ENCODE measurements at places on chromosomes 3 and 15.

GRCh38 chr3:80017369-80017768 is 249.6 kb upstream of the ROBO1 start:
- H3K4me1 ChIP-seq, result no peaks in the 10 kb centered on the region
- no peak overlapping the region for H3K4me3 ChIP-seq
- no peak overlapping the region for H3K27ac ChIP-seq
- H3K27me3 ChIP-seq, result no peaks in the 10 kb centered on the region
- H3K36me3 ChIP-seq, result no peaks in the 10 kb centered on the region
- no peak for DNase-seq

DNA sequence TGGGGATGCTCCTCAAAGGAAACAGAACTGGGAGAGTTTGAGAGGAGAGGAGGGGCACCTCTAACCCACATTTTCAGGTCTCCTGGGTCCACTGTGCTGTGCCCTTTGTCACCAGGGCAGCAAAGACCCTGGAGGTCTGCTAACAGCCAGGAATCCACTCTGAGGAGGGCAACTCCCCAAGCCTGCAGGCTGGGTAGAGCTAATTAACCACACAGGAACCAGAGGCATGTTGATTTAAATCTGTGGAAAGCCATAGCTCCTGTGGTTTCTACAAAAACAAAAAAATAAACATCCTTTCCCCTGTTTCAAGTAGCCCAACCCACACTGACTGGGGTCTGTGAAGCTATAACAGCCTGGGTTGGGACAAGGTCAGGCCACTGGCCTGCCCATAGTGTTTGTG is 2.2 kb upstream of the BSN start:
- H3K27me3 ChIP-seq, result no peaks in the 10 kb centered on the region
- peaks cover 3% of the 10 kb centered on the region for H3K4me1 ChIP-seq
- no peak for DNase-seq
- no peak overlapping the region for H3K4me3 ChIP-seq
- H3K36me3 ChIP-seq, result no peaks in the 10 kb centered on the region
- no peak overlapping the region for H3K27ac ChIP-seq

DNA sequence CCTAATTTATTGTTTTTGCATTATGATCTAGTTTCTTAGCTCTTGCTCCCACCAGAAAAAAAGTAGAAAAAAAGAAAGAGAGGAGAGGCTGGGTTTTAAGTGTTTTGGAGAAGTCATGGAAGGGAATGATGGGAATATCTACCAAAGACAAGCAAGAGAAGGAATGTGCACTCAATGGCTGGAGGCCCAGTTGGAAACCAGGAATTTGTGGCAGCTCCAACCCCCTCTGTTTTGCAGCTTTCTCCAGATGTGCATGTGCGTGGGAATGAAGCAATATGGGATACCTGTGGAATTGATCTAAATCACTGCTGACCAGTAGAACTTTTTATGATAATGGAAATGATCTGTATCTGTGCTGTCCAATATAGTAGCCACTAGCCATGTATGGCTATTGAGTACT is 27.1 kb downstream of the EIF2AK4 start:
- no peaks in the 10 kb centered on the region for H3K27me3 ChIP-seq
- H3K4me3 ChIP-seq, result no peak overlapping the region

DNA sequence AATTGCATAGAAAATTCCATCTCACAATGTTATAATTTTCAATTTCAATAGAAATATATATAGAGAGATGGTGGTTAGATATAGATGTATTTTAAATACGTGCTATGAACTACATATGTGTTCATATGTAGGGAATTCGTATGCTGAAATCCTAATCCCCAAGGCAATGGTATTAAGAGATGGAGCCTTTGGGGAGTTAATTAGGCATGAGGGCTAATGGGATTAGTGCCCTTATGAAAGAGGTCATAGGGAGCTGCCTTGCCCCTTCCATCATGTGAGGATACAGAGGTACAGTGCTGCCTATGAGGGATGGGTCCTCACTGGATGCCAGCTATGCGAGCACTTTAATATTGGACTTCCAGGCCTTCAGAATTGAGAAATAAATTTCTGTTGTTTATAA is 79.6 kb upstream of the CCDC54 start:
- no peak overlapping the region for H3K4me3 ChIP-seq
- DNase-seq, result no peak
- H3K4me1 ChIP-seq, result no peaks in the 10 kb centered on the region
- no peak overlapping the region for H3K27ac ChIP-seq
- no peaks in the 10 kb centered on the region for H3K36me3 ChIP-seq

DNA sequence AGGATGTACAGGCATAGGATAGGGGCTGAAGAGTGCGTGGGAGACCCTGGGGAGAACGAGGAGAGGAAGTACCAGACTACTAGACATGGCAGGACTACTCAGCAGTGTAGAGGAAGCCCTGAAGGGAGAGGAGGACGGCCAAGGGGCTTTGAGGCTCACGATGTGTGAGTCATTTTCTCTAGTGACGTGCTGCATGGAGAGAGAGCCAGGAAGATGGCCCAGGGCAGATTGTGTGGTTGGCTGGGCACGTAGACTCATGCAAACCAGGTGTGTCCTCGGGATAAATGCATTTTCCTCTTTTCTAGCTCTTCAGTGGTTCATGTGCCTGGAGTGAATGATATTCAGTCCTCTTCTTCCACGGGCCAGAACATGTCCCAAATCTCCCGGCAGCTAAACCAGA is 115.0 kb upstream of the ABHD17C start:
- H3K36me3 ChIP-seq, result no peaks in the 10 kb centered on the region
- no peaks in the 10 kb centered on the region for H3K27me3 ChIP-seq
- H3K27ac ChIP-seq, result no peak overlapping the region
- H3K4me3 ChIP-seq, result no peak overlapping the region
- H3K4me1 ChIP-seq, result no peaks in the 10 kb centered on the region

DNA sequence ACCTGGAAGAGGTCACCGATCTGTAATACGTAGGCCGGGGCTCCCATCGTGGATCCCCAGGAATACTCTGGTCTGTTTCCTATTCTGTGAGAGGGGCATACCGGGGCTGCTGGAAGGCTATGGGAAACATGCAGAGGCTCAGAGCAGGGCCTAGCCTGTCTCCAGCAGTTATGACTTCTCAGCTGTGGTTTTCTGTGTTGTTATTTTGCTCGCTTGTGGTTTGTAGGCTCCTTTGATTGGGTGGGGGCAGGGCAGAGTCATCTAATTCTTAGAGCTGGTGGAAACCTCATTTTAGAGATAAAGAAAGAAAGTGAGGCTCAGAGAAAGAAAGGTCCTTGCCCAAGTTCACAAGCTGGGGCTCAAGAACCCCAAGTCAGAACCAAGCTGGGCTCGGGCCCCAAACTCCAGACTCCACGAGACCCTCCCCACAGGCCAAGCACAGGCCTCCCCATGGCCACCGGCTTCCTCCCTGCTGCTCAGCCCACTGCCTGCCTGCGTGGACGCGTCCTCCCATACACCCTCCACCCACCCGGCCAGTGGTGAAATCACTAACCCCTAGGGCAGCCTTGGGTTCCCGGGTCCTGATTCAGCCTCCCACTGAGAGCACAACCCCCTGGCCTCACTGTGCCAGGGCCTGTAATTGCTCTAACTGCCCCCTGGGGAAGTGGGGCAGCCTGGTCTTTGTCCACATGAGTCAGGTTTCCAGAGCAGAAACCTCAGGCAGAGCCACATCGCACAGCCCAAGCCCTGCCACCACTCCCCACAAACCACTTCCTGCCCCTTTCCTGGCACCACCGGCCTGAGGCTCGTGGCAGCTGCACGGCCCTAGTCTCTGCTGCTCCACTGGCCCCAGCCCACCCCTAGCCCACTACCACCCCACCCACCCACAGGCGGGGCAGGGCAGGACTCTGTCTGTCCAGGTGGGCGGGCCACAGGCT is 270.8 kb downstream of the UACA start:
- H3K27me3 ChIP-seq, result no peaks in the 10 kb centered on the region
- no peak for DNase-seq
- no peak overlapping the region for H3K4me3 ChIP-seq
- no peaks in the 10 kb centered on the region for H3K36me3 ChIP-seq
- peaks cover 15% of the 10 kb centered on the region for H3K4me1 ChIP-seq

DNA sequence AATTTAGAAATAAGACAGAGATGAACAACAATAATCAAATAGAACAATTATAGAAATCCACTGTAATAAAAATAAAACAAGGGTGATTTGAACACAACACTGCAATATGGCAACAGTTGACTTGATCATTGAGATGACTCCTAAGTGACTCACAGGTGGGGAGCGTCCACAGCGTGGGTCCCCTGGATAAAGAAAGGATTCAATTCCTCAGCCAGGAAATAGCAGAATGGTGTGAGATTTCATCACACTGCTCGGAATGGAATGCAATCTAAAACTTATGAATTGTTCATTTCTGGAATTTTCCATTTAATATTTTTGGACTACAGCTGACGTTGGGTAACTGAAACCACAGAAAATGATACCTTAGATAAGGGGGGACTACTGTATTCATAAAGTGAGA is 82.0 kb downstream of the CNTN3 start:
- H3K4me1 ChIP-seq, result no peaks in the 10 kb centered on the region
- no peak for DNase-seq
- H3K4me3 ChIP-seq, result no peak overlapping the region
- H3K27ac ChIP-seq, result no peak overlapping the region
- H3K27me3 ChIP-seq, result no peaks in the 10 kb centered on the region
- no peaks in the 10 kb centered on the region for H3K36me3 ChIP-seq

GRCh38 chr15:50137893-50138292 is 18.9 kb upstream of the ATP8B4 start:
- H3K27me3 ChIP-seq, result no peaks in the 10 kb centered on the region
- no peak overlapping the region for H3K4me3 ChIP-seq
- no peak overlapping the region for H3K27ac ChIP-seq
- H3K36me3 ChIP-seq, result no peaks in the 10 kb centered on the region

GRCh38 chr3:106115557-106115956 is 246.7 kb upstream of the CBLB start:
- no peaks in the 10 kb centered on the region for H3K4me1 ChIP-seq
- DNase-seq, result no peak
- H3K4me3 ChIP-seq, result no peak overlapping the region
- H3K36me3 ChIP-seq, result no peaks in the 10 kb centered on the region
- H3K27me3 ChIP-seq, result no peaks in the 10 kb centered on the region
- no peak overlapping the region for H3K27ac ChIP-seq

- no peak overlapping the region for H3K4me3 ChIP-seq
- no peak for DNase-seq
- H3K27me3 ChIP-seq, result no peaks in the 10 kb centered on the region
- no peaks in the 10 kb centered on the region for H3K36me3 ChIP-seq
- no peaks in the 10 kb centered on the region for H3K4me1 ChIP-seq
- no peak overlapping the region for H3K27ac ChIP-seq
These were observed 577.5 kb downstream of the DIPK2A start for GRCh38 chr3:144549166-144549565.

GRCh38 chr3:153595186-153595815 is 433.3 kb downstream of the RAP2B start:
- DNase-seq, result no peak
- no peaks in the 10 kb centered on the region for H3K27me3 ChIP-seq
- H3K4me3 ChIP-seq, result no peak overlapping the region
- H3K4me1 ChIP-seq, result peaks cover 2% of the 10 kb centered on the region

DNA sequence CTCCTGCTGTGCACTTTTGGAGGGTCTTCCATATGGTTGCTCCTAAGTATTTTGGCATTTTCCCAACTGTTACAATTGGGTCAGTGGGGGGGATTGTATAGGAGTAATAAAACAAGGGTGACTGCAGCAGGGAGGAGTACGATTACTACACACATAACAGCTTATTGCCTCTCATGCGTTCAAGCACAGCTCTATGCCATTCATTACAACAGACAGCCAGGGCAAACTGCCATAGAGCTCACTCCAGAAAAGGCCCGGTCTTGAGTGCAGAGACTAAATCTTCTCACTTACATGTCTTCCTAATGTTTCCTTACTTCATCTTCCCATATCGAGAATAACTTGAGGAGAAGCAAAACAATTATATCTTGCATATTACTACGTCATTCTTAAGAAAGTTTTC is 1.4 kb upstream of the CHMP2B start:
- H3K4me3 ChIP-seq, result no peak overlapping the region
- no peaks in the 10 kb centered on the region for H3K36me3 ChIP-seq
- no peaks in the 10 kb centered on the region for H3K27me3 ChIP-seq
- peaks cover 2% of the 10 kb centered on the region for H3K4me1 ChIP-seq
- no peak for DNase-seq
- H3K27ac ChIP-seq, result no peak overlapping the region

GRCh38 chr3:29416514-29416913 is 135.6 kb downstream of the RBMS3 start:
- H3K27me3 ChIP-seq, result no peaks in the 10 kb centered on the region
- no peak for DNase-seq
- H3K36me3 ChIP-seq, result no peaks in the 10 kb centered on the region
- H3K4me1 ChIP-seq, result peaks cover 5% of the 10 kb centered on the region
- H3K4me3 ChIP-seq, result no peak overlapping the region

GRCh38 chr3:74673326-74673725 is 58.9 kb upstream of the CNTN3 start:
- no peak for DNase-seq
- no peaks in the 10 kb centered on the region for H3K4me1 ChIP-seq
- H3K4me3 ChIP-seq, result no peak overlapping the region
- no peaks in the 10 kb centered on the region for H3K27me3 ChIP-seq
- H3K36me3 ChIP-seq, result no peaks in the 10 kb centered on the region

GRCh38 chr3:67327582-67327981 is 326.8 kb downstream of the SUCLG2 start:
- no peaks in the 10 kb centered on the region for H3K4me1 ChIP-seq
- no peak overlapping the region for H3K27ac ChIP-seq
- H3K4me3 ChIP-seq, result no peak overlapping the region
- no peaks in the 10 kb centered on the region for H3K36me3 ChIP-seq
- no peaks in the 10 kb centered on the region for H3K27me3 ChIP-seq
- DNase-seq, result no peak

DNA sequence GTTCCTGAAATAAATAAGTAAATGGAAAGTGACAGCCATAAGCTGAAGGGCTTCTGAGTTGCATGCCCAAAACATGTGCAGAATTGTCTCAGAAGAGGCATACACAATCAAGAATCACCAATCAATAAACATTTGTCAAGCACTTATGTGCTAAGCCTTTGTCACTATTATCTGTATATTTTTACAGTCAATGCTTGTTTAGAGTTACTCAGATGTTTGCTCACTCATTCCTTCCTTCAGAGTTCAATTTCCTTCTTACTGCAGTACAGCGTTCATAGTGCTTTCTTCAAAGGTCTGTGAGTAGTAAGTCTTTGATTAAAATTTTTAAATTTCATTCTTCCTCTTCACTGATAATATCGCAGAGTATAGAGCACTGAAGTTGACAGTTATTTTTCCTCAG is 17.2 kb downstream of the FOXL2NB start:
- DNase-seq, result no peak
- H3K4me1 ChIP-seq, result no peaks in the 10 kb centered on the region
- no peak overlapping the region for H3K4me3 ChIP-seq
- no peak overlapping the region for H3K27ac ChIP-seq
- no peaks in the 10 kb centered on the region for H3K27me3 ChIP-seq
- H3K36me3 ChIP-seq, result no peaks in the 10 kb centered on the region
